ENCODE measurements at places on chromosomes 4 and X.

- no peak for DNase-seq
Measured at GRCh38 chrX:130606425-130606824, 204.6 kb downstream of the RBMX2 start.

- DNase-seq, result no peak
Measured at GRCh38 chr4:69800599-69800998, 40.2 kb upstream of the SULT1B1 start.

- DNase-seq, result no peak
Measured at GRCh38 chrX:71618787-71619186, 476 bp upstream of the CXCR3 start.

- DNase-seq, result no peak
Measured at GRCh38 chrX:13376857-13377549, 57.1 kb upstream of the ATXN3L start.

GRCh38 chrX:40012039-40012867 is 85.5 kb downstream of the BCOR start:
- no peak for DNase-seq

GRCh38 chr4:159206427-159206871 is 103.6 kb downstream of the RAPGEF2 start:
- DNase-seq, result no peak
